ENCODE measurements at places on chromosomes 11 and 22. TPM values are rescaled to one million over a fixed set of nuclear protein-coding genes. Genes with fewer than 3 reads are reported as not detected.

DNA sequence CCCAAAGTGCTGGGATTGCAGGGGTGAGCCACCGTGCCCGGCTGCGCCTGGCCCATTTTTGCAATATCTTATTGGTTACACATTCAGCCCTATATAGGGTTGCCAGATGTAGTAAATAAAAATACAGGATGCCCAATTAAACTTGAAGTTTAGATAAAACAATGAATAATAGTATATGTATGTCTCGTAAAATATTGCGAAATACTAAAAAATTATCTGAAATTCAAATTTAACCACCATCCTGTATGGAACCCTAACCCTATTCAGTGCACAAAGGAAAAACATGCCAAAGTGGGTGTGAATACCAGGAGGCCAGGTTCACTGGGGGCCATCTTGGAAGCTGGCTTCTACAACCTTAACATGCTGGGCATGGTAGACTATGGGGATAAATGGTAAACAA lies 5.2 kb upstream of the TFIP11 start:
- no peak for DNase-seq

GRCh38 chr11:44977493-44977984 lies 26.9 kb upstream of the TP53I11 start:
- no peak for DNase-seq

DNA sequence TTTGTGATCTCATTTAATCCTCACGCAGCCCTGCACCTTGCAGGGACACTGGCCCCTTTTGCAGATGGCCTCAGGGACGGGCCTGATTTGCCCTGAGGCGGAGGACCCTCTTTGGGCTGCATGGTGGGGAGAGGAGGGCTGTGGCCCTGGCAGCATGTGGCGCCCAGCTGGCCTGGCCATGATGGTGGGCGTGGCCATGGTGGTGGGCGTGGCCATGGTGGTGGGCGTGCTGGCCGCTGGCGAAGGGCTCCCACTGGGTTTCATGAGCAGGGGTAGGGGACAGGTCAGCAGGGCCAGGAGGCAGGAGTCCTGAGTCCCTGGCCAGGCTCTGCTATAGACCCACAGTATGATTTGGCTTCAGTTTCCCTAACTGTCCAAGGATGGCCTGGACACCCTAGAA lies 13.1 kb downstream of the WNT11 start:
- no peak for DNase-seq

GRCh38 chr11:824942-825341 lies 2.8 kb upstream of the CRACR2B start:
- no peak for DNase-seq

DNA sequence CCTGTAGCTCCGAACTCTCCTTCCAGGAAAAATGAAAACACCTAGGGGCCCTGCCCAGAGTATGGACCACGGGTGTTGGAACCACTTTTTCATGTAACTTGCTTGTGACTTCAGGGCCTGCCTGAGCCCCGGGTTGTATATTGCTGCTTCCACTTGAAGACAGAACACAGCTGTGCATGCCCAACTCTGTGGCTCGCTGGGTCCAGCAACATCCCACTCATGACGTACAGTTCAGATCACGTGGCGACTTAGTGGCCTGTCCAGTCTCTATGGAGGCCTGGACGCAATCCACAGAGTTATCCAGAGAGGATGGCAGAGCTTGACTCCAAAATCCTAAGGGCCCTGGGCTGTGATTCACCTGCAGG lies 6.8 kb downstream of the C11orf21 start:
- no peak for DNase-seq

GRCh38 chr22:32617271-32617670 lies 142.7 kb downstream of the FBXO7 start:
- DNase-seq = no peak

- no peak for DNase-seq
Measured at GRCh38 chr22:30198921-30199320, 47.6 kb downstream of the LIF start.

DNA sequence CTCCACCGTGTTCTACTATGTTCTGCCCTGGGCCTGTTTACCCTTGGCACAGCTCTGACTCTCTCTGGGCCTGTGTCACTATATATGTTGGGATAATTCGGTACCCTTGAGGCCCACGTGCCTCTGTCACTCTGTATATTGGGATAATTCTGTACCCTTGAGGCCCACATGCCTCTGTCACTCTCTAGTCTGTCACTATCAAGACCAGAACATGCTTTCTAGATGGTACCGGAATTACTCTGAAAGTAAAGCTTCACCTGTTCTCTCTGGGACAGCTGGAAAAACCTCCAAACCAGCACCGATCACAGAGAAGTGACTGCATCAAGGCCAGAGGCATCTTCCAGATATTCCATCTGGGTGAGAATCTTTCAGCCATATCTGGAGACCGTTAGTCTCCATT lies 9.3 kb upstream of the FCHSD2 start:
- no peak for DNase-seq

DNA sequence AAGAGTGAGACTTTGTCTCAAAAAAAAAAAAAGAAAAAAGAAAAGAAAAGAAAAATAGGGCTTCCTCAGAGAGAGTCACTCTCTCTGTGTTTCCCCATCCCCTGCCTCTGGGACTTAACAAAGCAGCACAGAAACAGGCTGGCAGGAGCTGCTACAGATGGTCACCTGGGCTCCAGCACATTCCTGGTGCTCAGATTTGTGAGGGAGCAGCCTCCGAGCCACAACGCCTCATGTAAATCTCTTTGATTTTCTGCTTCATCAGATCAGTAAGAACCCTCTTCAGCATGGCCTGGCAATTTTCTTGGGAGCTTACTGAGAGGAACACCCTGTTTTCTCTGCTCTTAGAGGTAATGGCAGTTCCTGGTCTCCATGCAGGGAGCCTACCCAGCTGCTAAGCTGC lies 15.2 kb upstream of the LDHA start:
- no peak for DNase-seq

- DNase-seq = no peak
Measured at GRCh38 chr11:73757598-73757997, 3.3 kb downstream of the RAB6A start.

GRCh38 chr11:125952973-125953372 lies 7.1 kb downstream of the VSIG10L2 start:
- DNase-seq = peak; percentile 86

GRCh38 chr11:38476808-38477575 lies 1879.0 kb upstream of the RAG2 start:
- DNase-seq = no peak

DNA sequence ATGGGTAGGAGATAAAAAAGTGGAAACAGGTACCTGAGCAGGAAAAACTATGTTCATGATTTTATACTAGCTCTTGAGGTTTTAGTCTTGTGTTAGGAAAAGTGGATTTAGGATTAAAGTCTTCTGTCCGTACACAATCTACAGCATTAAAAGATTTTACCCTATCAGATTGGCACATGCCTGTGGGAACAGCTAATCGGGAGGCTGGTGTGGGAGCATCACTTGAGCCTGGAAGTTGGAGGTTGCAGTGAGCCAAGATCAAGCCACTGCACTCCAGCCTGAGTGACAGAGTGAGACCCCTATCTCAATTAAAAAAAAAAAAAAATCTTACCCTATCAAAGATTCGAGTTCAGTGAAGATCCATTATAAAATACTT lies 12.2 kb upstream of the CRKL start:
- DNase-seq = no peak

GRCh38 chr11:123729602-123730001 lies 11.9 kb downstream of the ZNF202 start:
- no peak for DNase-seq

- DNase-seq = no peak
Measured at GRCh38 chr22:40719599-40719998, 40.3 kb downstream of the MCHR1 start.

Gene OR4S1
- not detected for total RNA-seq

Gene RASGRP2
- total RNA-seq = 23.3 TPM

Gene TREH
- 0.44 TPM for total RNA-seq

Gene TRIM48
- total RNA-seq = not detected

Gene C22orf42
- not detected for total RNA-seq

Gene EIF3L
- total RNA-seq = 544 TPM

Gene DNAJB7
- not detected for total RNA-seq

Gene CNGA4
- 0.26 TPM for total RNA-seq

Gene C11orf52
- 8.5 TPM for total RNA-seq

Gene BATF2
- total RNA-seq = 4.6 TPM

Gene OR6A2
- total RNA-seq = 0.68 TPM

Gene OR4A16
- total RNA-seq = not detected

Gene CCDC157
- total RNA-seq = 3.3 TPM

Gene TMEM191B
- total RNA-seq = 1.5 TPM

Gene TEX54
- total RNA-seq = not detected

Data from ureter (tissue), 1 donor.